ENCODE measurements at places on chromosomes 1 and 21.
A peak's percentile ranks its signal among the peaks of the same experiment; 100 is the strongest.

- no peak for DNase-seq
These were observed 109.1 kb upstream of the OLIG2 start for GRCh38 chr21:32916522-32917099.

DNA sequence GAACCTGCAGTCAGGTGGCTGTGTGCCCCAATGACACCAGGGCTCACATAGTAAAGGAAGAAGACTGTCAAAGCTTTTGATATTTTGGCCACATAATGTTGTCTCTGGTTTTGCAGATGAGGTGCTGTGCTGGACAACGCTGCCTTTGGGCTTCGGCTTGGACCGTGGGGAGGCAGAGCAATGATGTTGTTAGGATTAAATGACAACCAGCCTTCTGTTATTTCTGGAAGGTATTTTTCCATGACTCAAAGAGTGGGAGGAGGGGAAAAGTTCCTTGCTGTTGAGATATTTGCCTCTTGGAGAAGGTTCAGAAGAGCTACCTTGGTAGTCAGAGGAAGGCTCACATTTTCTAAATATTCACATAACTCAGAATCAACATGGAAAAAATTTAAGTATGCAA lies 187.3 kb upstream of the GALNT2 start:
- DNase-seq = no peak

DNA sequence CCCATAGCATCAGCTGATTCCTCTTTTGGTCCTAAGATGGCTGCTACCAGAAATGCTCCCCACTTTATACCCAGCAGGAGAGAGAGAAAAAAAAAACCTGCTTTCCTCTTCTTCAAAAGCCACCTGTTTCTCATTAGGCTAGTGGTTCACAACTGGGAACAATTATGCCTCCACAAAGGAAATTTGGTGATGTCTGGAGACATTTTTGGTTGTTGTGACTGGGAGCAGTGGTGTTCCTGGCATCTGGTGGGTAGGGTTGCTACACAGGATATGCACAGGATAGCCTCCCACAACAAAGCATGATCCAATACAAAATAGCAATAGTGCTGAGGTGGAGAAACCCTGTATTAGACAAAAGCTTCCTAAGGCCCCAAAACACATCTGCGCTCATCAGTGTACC lies 38.5 kb upstream of the SGIP1 start:
- DNase-seq = no peak

GRCh38 chr1:149846593-149847466 lies 52.5 kb upstream of the BOLA1 start:
- DNase-seq = no peak

DNA sequence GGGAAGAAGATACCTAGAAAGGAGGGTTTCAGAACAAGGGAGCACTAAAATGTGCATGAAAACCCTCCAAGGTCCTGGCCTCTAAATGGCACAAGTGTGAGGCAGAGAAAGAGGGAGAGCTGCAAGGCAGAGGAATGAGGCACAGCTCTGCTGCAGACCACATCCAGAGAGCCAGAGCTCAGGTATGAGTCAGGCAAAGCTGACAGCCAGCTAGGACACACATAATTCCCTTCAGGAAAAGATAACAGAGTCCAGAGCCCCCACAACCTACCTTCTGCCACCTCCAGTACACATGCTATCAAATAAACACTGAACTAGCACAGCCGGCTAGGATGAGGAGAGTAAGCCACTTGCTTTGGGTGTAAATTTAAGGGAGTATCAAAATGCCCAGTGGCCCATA lies 62.2 kb downstream of the HSF2BP start:
- DNase-seq = peak; percentile 87

GRCh38 chr1:182415789-182416188 lies 15.3 kb upstream of the TEDDM1 start:
- DNase-seq = no peak

GRCh38 chr21:36883532-36884486 lies 82.7 kb downstream of the HLCS start:
- DNase-seq = peak; percentile 67

- DNase-seq = no peak
These were observed 3.6 kb downstream of the ZC3H12A start for GRCh38 chr1:37477946-37478345.

DNA sequence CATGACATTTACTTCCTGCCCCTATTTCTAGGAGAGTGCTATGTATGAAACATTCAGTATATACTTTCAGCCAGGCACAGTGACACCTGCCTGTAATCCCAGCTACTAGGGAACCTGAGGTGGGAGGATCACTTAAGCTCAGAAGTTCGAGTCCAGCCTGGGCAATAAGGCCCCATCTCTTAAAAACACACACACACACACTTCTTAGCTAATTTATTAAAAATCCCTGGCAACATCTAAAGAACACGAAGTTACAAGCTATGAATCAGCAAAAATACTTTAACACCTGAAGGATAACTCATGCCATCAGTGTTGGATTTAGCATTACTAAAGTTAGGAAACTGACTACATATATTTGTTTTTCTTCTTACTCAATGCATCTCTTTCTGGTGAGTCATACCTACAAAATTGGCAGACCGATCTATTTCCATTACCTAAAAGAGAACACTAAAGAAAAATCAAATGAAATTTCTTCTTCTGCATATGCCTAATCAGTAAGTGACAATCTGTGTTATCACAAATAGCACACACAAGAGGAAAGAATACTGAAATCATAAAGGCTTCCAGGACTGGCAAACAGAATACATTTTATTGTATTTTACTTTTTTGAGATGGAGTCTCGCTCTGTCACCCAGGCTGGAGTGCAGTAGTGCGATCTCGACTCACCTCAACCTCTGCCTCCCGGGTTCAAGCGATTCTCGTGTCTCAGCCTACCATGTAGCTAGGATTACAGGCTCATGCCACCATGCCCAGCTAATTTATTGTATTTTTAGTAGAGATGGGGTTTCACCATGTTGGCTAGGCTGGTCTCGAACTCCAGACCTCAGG lies 41.4 kb downstream of the RNF115 start:
- DNase-seq = peak; percentile 58

GRCh38 chr1:107459204-107459904 lies 318.5 kb downstream of the NTNG1 start:
- no peak for DNase-seq

GRCh38 chr1:167496797-167497619 lies 21.3 kb downstream of the CD247 start:
- DNase-seq = no peak

GRCh38 chr1:28027238-28027637 lies 61.2 kb downstream of the EYA3 start:
- no peak for DNase-seq
